ENCODE measurements at places on chromosomes 16 and 17.

- no peak for DNase-seq
These were observed 23.5 kb downstream of the GTF3C1 start for GRCh38 chr16:27526180-27526579.

DNA sequence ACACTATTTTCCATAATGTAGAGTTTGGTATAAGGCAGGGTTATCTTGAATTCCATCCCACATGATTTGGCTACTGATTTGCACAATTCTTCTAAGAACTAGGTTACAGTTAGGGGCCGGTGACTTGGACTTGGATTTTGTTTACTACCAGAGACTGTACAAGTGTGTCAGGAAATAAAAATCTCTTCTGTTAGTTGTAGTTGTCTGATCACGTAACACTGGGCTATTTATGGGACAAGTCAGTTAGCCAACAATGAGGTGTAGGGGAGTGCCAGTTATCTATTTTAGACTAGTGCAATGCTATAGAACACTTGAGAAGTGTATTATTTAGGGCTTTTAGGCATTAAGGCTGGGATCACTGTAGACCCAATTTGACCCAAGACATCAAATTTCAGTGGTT lies 39.7 kb upstream of the GHDC start:
- no peak for DNase-seq

GRCh38 chr17:65674246-65675045 lies 113.0 kb upstream of the AXIN2 start:
- DNase-seq, result no peak

GRCh38 chr17:34728771-34729310 lies 149.5 kb downstream of the TMEM132E start:
- no peak for DNase-seq

DNA sequence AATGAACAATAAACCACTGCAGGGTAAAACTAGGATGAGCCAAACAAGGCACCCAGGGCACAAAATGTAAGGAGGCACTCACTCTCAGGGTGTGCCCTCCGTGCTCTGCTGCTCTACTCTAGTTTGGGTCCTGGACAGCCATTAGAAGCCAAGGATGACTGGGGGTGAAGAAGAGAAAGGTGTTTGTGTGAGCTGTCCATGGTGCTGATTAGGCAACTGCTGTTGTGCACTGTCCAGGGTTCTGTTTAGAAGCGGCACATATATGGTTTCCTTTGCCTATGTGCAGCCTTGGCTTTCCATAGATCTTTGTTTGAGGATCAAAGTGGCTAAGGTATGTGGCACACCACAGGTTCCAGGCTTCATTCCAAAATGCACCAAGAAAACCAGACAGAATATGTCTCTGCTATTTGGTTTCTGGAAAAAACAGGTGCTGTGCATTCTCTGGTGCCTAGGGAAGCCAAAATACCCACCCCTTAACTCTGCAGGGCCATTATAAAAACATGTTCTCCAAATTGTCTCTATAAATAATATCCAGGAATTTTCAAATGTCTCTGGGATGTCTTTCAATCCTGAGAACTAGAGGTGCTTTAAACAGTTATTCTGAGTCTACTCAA lies 123.5 kb downstream of the CBLN1 start:
- no peak for DNase-seq

- no peak for DNase-seq
These were observed 42.9 kb downstream of the MSI2 start for GRCh38 chr17:57299176-57299575.

GRCh38 chr16:4859190-4859899 lies 12.1 kb downstream of the UBN1 start:
- no peak for DNase-seq

DNA sequence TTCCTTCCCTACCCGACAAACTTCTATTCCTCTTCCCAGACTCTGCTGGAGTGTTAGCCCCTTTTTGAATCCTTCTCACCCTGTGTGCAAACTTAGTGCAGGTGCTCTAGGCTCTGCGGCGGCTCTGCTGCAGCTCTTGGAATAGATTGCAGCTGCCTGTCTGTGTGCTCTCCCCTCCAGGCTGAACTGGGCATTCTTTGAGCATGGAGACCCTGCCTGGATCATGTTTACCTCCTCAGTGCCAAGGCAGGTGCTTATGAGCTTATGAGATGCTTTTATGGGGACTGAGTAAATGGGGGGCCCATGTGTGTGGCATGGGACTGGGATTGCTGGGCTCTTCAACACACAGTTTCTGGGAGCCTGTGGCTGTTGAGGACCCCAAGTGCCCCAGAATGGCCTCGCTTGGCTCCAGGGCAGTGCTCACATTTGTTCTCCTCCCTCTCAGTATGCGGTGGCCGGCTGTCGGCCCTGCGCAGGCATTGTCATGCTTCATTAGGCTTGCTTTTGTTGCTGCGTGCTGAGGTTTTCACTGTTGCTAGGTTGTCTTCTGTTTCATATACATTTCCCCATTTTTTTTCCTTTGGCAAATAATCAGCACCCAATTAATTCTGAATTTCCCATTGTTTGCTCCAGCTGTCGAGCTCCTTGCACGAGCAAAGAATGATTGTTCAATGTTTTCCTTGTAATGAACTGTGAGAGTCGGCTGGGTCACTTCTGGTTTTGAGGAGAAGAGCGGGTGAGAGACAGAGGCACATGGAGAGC lies 185.5 kb upstream of the NLRP1 start:
- no peak for DNase-seq

GRCh38 chr16:58177353-58177710 lies 20.6 kb downstream of the CSNK2A2 start:
- no peak for DNase-seq

- DNase-seq, result no peak
These were observed 14.4 kb upstream of the GPRC5B start for GRCh38 chr16:19898924-19899604.

GRCh38 chr17:2177235-2177811 lies 122.4 kb downstream of the HIC1 start:
- no peak for DNase-seq

- DNase-seq, result no peak
These were observed 194.1 kb upstream of the GSE1 start for GRCh38 chr16:85418978-85419491.

DNA sequence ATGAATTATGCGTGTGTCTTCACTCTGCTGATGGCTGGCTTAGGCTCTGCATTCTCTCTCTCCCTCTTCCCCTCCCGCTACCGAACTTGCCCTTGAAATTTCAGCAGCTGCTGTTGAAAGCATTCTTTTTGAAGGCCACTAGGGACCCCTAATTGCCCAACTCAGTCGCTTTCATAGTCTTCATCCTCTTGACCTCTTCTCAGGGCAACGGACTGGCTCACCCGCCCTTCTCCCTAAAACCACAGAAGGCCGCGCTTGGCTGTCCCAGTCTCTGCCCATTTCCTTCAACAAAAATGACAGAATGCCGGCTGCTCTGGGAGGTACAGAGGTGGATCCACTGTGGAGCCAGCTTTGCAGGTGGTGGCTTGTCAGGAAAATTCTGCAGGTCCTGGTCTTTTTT lies 21.0 kb upstream of the FMNL1 start:
- DNase-seq, result no peak

DNA sequence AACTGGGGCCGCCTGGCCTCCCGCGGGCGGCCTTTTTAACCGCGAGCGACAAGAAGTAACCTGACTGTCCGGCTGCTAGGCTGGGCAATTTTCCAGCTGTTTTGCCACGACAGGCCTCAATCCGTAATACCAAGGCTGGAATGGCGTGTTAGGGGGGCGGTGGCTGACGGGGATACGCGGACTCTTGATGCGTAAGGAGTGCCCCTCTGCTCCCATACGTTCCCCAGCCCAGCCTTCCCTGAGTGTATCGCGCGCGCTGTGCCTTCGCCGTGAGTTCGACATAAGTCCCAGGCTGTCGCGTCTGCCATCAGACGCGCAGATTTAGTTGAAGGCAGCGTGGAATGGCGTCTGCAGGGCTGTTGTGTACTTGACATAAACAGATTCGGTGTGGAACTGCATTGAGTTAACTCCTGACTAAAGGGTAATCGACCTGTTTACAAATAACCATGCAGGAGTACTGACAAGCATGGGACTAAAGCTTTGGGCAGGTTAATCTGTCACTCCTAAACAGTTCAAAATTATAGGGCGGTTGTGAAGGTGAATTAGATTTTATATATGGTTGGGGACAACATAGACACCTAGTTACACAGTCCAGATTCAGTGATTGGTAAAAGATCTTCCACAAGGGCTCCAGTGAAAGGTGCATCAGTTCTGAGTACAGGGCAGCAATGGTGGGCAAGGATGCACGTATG lies 16.6 kb upstream of the ERN1 start:
- DNase-seq, result no peak

GRCh38 chr17:81037798-81038733 lies 3.1 kb downstream of the BAIAP2 start:
- no peak for DNase-seq

DNA sequence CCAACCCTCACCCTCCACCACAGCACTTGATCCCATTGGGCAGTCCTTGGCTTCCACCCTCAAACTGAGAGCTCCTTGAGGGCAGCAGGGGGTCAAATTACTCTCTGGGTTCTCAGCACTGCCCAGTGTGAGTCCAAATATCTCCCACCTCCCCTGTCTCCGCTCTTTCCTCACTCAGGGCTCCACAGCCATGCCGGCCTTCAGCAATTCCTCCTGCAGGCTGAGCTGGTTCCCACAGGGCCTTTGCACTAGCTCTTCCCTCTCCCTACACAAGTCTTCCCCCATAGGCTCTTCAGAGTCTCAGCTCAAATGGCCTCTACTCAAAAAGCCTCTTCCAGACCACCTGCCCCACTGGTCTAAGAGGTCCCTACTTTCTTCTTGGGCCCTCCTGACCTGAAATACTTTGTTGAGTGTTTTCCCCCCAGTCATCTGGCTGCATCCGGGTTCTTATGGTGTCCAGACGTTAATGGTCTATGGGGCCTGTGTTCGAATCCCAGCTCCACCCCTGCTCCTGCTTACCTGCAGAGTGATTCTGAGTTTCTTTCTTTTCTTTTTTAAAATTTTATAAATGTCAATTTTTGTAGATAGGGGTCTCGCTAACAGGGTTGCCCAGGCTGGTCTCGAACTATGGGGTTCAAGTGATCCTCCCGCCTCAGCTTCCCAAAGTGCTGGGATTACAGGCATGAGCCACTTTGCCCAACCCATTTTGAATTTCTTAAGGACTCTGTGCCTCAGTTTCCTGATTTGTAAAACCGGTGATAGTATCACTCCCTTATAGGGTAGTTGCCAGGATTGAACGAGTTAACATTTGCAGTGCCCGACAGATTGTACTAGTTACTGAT lies 973 bp upstream of the IL4R start:
- DNase-seq, result no peak

DNA sequence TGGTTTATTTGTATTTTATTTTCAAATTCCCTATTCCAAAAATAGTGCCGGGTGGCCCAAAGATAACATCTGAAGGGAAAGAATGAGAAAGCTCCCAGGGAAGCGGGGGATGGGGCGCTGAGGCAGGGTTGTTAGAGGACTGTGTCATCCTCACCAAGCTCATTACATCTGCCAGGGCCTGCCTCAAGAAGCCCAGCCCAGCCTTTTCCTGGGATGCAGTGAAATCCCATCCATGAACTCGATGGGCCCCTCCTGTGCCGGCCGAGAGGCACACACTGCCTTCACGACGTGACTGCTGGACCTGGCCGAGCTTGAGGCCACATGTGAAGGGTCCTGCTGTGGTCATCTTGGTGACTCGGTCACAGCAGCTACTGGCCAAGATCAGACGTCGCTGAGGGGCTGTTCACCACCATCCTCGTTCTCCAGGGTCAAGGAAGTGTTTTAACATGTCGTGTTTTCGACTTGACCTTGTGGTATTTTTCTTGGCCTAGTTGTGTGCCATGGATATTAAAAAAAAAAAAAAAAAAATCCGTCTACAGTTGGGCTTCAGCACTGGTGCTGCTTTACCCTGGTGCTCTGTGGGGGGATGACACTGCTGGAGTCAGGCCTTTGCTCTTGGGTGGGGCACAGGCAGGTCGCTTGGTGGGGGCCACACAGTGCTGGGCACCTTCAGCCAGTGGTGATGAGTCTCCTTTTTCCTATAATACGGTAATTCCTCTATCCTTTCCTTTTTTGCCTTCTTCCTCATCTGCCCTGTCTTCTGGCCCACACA lies 4.9 kb downstream of the TIMM22 start:
- no peak for DNase-seq

GRCh38 chr17:3012926-3013581 lies 50.4 kb downstream of the OR1D5 start:
- peak; percentile 68 for DNase-seq

DNA sequence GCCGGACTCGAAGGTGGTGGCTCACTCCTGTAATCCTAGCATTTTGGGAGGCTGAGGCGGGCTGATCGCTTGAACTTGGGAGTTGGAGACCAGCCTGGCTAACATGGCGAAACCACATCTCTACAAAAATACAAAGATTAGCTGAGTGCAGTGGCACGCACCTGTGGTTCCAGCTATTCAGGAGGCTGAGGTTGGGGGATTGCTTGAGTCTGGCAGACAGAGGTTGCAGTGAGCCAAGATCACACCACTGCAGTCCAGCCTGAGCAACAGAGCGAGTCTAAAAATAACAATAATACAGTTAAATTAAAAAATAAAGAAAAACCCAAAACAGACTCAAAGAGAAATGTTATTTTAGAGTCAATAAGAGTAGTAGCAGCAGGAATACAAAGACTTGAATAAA lies 29.7 kb upstream of the ABCA5 start:
- no peak for DNase-seq

DNA sequence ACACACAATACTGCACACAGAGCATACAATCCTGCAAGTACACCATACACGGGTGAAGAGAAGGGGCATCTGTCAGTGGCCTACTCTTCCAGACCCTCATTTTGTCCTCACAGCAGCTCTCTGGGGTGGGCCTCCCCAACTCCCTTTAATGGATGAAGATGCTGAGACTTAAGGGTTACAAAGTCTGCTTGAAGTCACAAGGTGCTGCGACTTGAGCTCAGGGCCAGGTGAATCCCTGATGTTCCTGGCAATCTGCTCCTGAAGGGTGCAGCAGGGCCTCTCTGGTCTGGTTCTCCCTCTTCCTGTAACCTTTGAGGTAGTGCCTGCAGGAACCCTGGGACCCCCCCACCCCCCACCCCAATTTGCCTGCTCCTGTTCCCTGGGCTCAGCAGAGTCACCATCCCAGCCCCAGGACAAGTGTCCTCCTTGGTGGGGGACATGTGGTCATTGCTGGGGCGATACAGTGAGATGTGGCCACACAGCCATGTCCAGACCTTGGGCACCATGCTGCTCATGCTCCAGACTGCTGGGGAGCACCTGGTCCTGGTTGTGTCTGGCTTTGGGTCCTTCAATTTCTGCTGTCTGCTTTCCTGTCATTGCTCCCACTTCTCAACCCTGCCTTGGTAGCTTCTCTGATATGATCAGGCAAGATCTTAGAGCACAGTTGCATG lies 107.5 kb downstream of the METRNL start:
- no peak for DNase-seq

GRCh38 chr16:85477801-85478363 lies 135.2 kb upstream of the GSE1 start:
- no peak for DNase-seq

- no peak for DNase-seq
These were observed 36.4 kb upstream of the TMEM97 start for GRCh38 chr17:28282596-28282995.

- DNase-seq, result no peak
These were observed 7.6 kb upstream of the CSNK1D start for GRCh38 chr17:82281076-82281475.

- no peak for DNase-seq
These were observed 10.3 kb downstream of the SLC47A2 start for GRCh38 chr17:19705771-19706770.

Data from 8988T (cell line).